ENCODE measurements at places on chromosomes 7 and 10.

GRCh38 chr7:120931243-120931642, 19.3 kb upstream of the ING3 start:
- no peak for DNase-seq

GRCh38 chr10:35911233-35911632, 269.1 kb upstream of the FZD8 start:
- DNase-seq = no peak

GRCh38 chr10:44995914-44996669, 4.6 kb upstream of the ZNF22 start:
- no peak for DNase-seq

DNA sequence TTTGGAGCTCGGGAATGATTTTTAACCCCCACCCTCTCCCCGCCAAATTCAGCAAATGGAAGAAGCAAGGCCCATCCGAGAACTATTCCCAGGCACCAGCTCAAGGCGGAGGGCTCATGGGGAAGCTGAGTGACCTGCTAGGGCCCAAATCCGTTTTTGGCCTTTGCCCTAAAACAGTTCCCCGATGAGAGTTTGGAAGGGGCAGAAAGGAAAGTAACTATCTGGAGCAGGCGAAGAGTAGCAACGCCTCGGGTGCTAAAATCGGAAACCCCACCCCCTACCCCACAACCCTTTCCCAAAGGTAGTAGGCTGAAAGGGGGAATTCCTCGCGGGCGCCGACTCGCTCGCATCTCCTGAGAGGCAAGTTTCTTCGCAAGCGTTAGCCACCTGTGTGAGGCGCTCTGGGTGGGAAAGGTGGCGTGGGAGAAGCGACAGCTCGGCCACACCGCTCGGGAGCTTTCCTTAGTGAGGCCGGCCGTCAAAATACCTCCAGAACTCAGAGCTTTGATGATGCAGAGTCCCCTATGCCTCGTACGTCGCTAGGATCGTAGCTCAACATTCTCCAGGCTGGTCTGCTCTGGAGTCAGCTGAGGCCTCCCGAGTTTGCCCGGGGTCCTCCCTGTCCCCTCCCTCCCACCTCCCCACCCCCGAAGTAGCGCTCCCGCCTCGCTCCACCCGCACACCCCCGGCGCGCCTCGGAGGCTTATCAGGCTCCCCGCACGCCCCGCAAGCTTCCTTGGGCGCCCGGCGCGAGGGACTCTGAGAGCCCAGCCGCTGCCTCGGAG, 642 bp upstream of the PRKG1 start:
- DNase-seq = peak; percentile 17

GRCh38 chr7:155972651-155973390, 160.6 kb upstream of the SHH start:
- no peak for DNase-seq

DNA sequence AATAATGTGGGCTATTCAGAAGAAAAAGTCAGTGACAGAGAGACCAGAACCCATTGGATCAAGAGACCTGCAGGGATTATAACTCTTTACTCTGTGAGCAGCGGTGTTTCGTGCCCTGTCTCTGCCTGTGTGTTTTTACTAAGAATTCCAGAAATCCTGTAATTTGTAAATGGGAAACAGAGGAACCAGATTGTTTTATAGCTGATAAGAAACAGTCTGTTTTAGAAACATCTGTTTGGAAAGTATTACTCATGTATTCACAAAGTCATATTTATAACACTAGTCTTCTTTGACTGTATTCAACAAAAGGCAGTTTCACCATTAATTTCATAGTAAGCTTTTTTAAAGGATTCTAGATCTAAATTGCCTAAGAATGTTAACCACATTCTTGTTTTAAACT, 30.0 kb upstream of the VDAC2 start:
- DNase-seq = no peak

DNA sequence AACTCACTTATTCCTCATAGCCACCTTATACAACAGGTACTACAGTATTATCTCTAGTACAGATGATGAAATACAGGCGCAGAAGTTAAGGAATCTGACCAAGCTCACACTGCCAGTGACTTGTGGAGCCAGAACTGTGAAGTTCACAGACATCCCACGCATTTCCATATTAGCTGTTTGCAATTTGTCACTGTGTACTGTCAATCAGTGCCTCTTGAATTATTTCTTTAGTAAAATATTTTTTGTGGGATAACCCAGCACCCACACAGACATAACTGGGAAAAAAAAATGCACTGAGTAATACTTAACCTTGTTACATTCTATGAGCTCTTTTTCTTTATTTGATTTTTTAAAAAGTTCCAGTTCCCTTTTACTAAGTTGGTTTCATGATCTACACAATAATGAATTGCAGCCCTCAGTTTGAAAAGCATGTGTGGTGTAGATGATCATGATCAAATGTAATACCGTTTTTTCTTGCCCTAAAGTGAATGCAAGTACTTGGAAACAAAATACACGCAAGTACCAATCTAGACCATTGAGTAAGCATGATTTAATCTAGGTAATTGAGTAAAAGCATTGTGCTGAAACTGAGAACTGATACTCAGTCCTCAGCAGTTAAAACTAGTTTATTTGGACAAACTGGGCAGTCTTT, 14.1 kb downstream of the CUL1 start:
- DNase-seq = no peak

GRCh38 chr10:117993166-117993565, 53.6 kb downstream of the RAB11FIP2 start:
- DNase-seq = no peak

DNA sequence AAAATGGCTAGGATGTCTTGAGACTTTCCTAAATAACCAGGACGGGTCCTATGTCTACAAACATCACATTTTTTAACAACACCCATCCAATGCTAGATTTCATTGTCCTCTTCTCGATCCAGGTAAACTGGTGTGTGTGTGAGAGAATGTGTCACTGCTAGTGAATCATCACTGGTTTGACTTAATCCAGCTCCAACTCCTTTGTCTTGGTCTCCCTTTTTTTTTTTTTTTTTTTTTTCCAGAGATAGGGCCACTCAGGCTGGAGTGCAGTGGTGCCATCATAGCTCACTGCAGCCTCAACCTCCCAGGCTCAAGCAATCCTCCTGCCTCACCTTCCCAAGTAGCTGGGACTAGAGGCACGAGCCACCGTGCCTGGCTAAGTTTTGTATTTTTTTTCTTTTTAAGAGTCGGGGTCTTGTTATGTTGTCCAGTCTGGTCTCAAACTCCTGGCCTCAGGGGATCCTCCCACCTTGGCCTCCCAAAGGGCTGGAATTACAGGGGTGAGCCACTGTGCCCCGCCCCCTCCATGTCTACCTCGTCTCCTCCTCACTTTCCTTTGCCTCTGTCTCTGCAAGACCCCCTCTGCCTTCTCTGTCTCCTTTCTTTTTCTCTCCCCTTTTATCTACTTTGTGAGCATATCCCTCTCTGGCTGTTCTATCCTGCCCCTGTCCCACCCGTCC, 2.2 kb upstream of the UFSP1 start:
- no peak for DNase-seq

GRCh38 chr7:132275416-132276233, 300.6 kb downstream of the PLXNA4 start:
- no peak for DNase-seq

DNA sequence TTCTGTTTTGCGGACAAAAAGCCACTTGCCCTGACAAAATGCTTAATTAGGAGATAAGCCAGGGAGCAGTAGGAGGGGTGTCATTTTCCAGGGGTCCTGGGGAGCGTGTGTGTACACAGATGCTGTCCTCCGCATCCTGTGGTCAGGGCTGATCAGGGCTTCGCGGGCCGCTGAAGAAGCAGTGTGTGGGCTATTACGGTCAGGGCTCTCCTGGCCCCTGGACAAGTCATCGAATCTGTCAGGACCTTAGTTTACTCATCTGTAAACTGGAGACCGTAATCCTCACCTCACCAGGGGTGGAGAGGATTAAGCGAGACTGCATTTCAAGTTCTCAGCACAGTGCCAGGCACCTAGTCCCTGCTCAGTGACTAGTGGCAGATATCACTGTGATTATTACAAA, 26.0 kb upstream of the MXI1 start:
- DNase-seq = no peak

DNA sequence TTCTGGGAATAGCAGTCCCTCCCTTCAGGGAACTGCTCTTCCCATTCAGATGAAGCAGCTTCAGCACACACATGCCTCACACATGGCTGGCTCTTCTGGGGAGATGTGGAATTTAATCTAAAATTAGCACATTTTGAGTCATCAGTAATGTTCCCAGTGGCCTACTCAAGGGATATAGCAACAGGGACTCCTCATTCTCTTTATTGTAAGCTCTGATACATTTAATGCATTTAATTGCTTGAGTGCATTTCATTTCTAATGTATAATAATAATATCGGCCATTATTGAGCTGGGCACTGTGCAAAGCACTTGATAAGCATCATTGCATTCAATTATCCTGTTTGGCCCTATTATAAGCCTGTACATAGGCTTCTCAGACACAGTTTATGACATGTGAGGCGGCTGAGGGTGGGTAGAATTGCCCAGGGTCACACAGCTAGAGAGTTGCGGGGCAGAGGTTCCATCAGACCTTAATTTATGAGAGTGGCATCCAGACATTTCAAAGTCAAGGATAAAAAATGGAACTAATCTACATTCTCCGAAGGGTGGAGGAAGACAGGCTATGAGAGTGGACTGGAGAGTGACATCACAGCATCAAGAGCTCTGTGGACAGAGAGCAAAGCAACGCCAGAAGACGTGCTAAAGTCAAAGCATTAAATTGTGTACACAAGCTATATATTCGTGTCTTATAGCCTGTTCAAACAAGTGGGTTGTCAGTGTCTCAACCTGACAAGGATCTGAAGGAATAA, 76.8 kb downstream of the LANCL2 start:
- no peak for DNase-seq

DNA sequence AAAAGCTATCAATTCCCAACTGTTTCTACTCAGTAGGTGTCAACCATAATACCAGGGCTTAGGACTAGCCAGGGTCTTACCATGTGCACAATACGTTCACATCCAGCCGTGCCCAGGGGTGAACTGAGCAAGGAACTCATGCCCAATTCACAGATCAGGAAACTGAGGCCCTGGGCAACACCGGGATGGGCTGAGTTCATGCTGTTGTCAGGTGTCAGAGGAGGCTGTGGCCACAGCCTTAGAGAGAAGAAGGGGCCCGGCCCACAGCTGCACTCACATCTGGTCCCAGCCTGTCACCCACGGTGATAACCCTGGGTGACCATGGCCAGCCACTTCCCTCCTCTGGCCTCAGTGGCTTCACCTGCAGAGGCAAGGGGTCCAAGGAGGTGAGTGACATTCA, 92.0 kb downstream of the FAM53B start:
- DNase-seq = no peak

GRCh38 chr7:87354749-87355148, 9.3 kb downstream of the CROT start:
- no peak for DNase-seq

DNA sequence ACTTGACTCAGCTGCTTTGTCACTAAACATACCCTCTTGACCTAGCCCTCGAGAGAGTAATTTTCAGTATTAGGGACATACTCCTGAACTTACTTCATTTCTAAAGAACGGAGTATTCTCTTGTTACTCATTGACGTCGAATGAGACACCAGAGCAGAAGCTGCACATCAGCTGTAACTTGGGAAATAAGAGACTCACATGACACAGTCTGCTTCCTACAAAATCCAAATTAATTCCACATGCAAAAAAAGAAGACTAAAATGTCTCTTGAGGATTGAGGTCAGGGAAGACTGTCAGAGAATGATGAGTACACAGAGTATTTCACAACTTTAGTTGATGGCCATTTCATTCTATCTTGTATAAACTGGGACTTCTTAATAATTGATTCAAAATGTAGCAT, 114.7 kb upstream of the EGFR start:
- DNase-seq = no peak

- no peak for DNase-seq
These were observed 247.9 kb upstream of the PTN start for GRCh38 chr7:137591421-137591837.

- DNase-seq = peak; percentile 43
These were observed 2.2 kb downstream of the STN1 start for GRCh38 chr10:103915796-103916195.

GRCh38 chr7:41030673-41031072, 672.2 kb downstream of the INHBA start:
- DNase-seq = no peak

DNA sequence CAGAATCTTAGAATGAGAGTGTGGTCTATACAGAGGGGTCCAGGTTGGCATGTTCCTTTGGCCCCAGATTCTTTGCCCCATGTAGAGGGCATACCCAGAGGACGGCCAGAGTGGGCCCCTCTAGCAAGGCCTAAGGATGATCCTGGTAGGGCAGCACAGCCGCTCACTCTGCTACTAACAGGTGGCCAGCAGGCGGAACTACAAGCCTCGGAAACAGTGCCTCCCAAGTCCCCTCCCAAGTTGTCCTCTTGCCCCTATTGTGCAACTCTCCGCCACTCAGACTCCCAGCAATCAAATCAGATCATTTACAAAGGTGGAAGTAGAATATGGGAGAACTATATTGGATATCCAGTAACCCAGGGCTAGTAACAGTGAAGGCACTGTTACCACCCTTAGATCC, 107.4 kb downstream of the STRA8 start:
- no peak for DNase-seq

DNA sequence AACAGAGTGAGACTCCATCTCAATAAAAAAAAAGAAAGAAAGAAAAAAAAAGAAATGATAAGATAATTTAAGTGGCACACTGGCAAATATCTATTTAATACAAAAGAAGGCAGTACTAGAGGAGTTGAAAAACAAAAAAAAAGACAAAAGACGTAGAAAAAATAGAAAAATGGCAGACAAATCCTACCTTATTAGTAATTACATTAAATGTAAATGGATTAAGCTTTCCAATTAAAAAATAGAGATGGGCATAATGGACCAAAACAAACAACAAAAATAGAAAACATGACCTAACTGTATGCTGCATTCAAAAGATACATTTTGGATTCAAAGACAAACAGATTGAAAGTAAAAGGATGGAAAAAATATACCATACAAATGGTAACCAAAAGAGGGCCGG, 5.3 kb upstream of the PARP12 start:
- DNase-seq = no peak

DNA sequence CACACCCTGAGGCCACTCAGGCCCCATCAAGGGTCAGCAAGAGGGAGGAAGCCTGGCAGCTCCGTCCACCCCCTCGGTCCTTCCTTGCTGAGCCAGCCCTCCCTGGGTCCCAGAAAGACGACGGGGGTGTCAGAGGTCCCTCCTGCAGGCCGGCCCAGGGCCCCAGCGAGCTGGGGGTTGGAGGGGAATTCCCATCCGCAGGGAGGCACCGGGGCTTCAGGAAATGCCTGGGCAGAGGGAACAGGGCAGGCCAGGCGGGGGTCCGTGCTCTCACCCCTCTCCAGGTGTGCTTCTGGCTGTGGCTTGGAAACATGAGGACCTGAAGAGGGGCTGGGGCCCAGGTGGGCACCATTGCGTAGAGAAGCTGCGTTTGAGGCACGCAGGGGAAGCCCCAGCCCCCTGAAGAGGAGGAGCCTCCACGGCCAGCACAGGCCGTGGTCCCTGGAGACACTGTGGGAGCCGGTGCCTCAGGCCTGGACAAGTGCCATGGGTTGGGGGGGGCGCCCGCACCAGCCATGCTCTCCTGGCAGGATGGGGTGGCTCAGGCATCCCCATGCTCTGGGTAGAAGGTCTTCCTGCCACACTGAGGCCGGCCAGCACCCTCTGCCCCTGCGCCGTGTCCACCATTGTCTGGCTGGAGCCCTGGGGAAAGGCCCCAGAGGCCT, 66.7 kb downstream of the PDGFA start:
- no peak for DNase-seq

- no peak for DNase-seq
These were observed 17.9 kb downstream of the BNIP3 start for GRCh38 chr10:131963811-131964210.

Data from activated T-cell treated with anti-CD3 and anti-CD28 coated beads, Interleukin-2, amount 50 U/mL, for 48 hours (primary cell).